ENCODE measurements at places on chromosomes 1 and 21. TPM values are rescaled to one million over a fixed set of nuclear protein-coding genes. Genes with fewer than 3 reads are reported as not detected.

DNA sequence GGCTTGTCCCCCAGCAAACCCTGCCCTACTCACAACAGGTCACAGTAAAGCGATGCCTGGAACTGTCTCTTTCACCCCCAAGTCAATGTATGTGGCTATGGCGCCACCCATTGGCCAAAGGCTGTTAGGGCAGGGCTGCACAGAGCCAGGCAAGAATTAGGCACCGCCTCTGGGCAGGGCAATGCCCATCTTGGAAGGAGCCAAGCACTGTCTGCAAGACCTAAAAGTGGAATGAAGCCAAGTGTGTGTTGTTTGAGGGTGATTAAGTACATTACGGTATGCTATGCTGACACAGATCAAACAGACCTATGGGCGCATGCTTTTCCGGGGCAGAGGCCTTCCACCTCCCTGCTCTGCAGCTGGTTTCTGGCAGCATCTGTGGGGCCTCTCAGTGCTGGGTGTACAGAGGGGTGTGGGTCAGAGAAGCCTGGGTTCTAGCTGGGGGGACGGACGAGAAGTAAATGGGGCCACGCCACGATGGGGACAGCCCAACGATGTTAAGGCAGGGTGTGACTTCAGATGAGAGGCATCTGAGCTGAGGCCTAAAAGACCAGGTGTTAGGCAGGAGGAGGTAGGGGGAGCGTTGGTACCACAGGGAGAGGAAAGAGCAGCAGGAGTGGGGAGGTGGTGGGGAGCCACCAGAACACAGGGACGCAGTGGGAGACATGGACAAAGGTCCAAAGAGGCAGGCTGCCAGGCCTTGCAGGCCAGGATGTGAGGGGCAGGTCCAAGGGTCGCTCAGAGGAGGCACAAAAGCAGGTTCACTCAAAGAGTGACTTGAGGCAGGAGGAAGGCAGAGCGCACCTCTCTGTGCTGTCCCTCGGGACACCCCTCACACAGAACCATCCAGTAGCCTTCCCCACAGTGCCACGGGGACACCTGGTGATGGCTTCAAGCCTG is 49.8 kb downstream of the ACOT7 start:
- DNase-seq, result peak; percentile 37

DNA sequence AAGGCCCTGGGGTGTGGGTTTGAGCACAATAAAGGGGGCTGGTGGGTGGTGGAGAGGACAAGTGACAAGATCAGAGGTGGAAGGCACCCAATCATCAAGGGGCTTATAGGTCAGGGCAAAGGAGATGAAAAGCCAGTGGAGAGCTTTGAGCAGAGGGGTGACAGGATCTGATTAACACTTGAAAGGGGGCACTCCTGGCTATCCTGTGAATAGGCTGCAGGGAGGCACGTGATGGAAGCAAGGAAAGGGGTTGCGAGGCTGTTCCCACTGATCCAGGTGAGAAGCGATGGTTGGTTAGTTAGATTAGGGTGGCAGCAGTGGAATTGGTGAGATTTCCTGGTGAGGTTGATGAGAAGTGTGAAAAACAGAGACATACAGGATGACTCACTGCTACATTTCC is 80.6 kb downstream of the WLS start:
- DNase-seq, result no peak

DNA sequence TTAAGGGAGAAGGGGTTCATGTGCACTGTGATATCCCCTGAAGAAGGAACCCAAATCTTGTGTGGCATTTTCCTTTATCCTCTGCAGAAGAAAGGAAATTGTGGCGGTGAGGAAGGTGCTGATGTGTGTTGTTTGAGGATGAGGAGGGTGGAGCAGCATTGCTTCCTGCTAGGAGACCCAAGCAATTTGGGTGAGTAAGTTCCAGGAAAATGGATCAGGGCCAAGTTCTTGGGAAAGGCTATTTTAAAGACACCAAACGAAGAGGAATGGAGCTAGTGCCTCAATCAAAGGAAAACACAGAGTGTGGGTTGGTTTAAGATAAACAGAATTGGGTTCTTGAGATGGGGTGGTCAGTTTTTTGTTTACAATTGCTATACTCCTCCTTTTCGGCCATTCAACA is 86.7 kb upstream of the MARK1 start:
- no peak for DNase-seq

PRKCZ gene
- total RNA-seq, result 24.0 TPM

GRCh38 chr21:27149034-27149433 is 182.1 kb upstream of the ADAMTS5 start:
- no peak for DNase-seq

GRCh38 chr21:36849461-36850105 is 116.9 kb downstream of the HLCS start:
- DNase-seq, result no peak

FMO2 gene
- total RNA-seq, result not detected

DNA sequence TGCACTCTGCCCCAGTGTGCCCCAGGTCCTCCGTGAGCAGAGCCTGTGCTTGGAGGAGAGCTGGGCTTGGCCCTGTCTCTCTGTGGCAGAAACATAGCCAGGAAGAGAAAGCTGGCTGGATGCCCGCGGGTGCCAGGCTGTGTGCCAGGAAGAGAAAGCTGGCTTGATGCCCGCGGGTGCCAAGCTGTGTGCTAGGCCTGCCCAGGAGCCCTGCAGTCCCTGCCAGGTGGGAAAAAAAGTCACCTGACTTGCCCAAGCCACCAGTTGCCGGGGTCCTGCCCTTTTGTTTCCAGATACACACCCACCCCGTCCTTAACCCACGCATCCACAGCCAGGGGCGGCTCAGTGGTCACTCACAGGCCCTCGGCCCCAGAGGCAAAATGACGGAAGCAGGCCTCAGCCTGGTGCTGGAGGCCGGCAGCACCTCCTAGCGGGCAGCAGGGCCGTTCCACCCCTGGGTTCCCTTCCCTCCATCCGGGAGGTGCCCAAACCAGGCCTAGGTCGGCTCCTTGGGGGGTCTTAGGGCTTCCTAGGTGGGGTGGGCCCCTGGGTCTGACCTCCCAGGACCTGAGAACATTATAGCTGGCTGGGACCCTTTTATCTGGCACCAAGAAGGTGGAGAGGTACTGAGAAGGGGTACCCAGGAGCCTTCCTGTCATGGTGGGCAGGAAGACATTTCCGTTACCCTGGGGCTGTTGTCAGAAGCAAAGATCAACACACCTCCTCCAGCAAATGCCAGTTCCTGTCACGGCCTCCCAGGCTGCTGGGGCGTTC is 9.1 kb downstream of the ITGB2 start:
- peak; percentile 72 for DNase-seq

GRCh38 chr1:58929671-58930325 is 146.0 kb upstream of the JUN start:
- DNase-seq, result no peak

LPGAT1 gene
- total RNA-seq, result 37.9 TPM

DNA sequence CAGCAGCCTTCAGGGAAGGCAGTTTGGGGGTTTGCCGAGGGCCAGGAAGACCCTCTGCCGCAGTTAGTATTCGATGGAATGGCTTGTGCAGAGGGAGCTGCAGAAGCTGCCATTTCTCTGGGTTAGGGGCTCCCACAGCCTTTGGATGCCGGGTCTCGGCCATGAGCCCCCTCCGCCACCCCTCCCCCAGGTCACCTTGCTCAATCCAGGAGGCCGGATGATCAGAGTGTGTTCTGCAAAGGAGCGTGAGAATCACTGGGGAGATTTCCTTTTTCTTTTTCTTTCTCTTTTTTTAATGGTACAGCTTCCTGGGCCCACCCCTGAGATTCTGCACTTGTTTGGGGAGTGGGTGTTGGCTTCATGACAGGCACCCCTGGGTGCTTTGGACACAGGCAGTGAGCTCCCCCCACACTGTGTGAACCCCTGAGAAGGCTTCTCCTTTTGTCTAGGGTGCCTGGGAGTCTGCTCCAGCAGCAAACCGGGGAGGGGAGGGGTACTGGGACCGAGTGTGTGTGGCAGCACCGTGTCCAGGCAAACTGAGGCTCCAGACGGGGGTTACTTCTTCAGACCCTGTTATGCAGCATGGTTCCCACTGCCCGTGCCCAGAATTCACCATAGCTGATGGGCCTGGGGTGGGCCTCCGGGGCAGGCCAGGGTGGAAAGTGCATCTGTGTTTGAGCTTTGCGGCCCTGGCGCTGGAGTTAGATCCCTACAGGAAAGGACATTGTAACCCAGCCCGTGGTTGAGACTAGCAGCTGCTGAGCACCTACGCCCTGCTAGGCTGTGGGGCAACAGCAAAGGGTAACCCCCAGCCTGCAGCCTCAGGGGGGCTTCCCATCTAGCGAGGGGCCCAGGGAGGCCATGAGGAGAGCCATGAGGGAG is 18.5 kb downstream of the TNFRSF1B start:
- DNase-seq, result no peak

CFHR5 gene
- not detected for total RNA-seq

DNA sequence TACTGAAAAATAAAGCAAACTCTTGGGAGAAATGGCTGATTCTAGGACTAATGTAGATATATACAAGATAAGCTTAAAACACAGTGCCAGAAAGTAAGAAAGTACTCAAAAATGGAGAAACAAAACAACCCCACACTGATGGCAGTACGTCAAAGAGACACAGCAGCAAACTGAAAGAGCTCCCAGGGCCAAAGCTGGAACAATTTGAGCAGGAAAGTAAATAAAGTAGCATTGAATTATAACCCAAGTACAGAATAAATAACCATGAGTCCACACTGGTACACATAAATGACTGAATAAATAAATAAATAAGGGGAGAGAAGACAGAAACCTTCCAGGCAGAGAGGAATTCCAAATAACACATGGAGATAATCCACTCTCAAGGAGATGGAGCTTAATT is 120.9 kb downstream of the GLUL start:
- DNase-seq, result no peak

IFI6 gene
- 21.8 TPM for total RNA-seq

TIE1 gene
- 667 TPM for total RNA-seq

PLA2G2F gene
- total RNA-seq, result not detected

Data from dermis microvascular lymphatic vessel endothelial cell (primary cell).